Bronchial smooth muscle cell (primary cell): ENCODE measurements at places on chromosomes 11 and 22. TPM values are rescaled to one million over a fixed set of nuclear protein-coding genes. Genes with fewer than 3 reads are reported as not detected.

MYRF gene
- 0.09 and 0.16 TPM in 2 replicates for total RNA-seq

TNNT3 gene
- total RNA-seq: 0.47 and 3.1 TPM in 2 replicates

ISX gene
- total RNA-seq: not detected in 2 replicates

ZNF215 gene
- total RNA-seq: 1.4 and 3.0 TPM in 2 replicates

SYCE3 gene
- total RNA-seq: 0.94 TPM in 1 of 2 replicates, not detected in the other

ELMOD1 gene
- total RNA-seq: under 0.01 and 0.16 TPM in 2 replicates

GDPD4 gene
- total RNA-seq: not detected in 2 replicates

CSF2RB gene
- under 0.01 TPM in 1 of 2 replicates, not detected in the other for total RNA-seq

OR51I1 gene
- total RNA-seq: 0.60 TPM in 1 of 2 replicates, not detected in the other

UQCR10 gene
- total RNA-seq: 113 and 156 TPM in 2 replicates

ANO1 gene
- total RNA-seq: under 0.01 and 0.09 TPM in 2 replicates

SLC17A6 gene
- total RNA-seq: not detected in 2 replicates

SLC35E4 gene
- total RNA-seq: 7.4 and 9.4 TPM in 2 replicates

CLCF1 gene
- total RNA-seq: 2.7 and 3.0 TPM in 2 replicates

B4GALNT4 gene
- total RNA-seq: 4.5 and 4.9 TPM in 2 replicates

ADORA2A gene
- total RNA-seq: 0.34 and 0.63 TPM in 2 replicates

MB gene
- 0.16 TPM in 1 of 2 replicates, not detected in the other for total RNA-seq

OR6A2 gene
- 0.09 and 0.16 TPM in 2 replicates for total RNA-seq

CELSR1 gene
- total RNA-seq: 0.43 and 1.4 TPM in 2 replicates

MIAT gene
- total RNA-seq: 1.4 and 3.5 TPM in 2 replicates

OR10A6 gene
- total RNA-seq: not detected in 2 replicates

PLAAT4 gene
- total RNA-seq: 13.9 and 54.4 TPM in 2 replicates
